H7 (cell line): ENCODE measurements at places on chromosomes 6 and 20.
A peak's percentile ranks its signal among the peaks of the same experiment; 100 is the strongest.

- DNase-seq = no peak
Observed at GRCh38 chr20:50679753-50680104, 11.6 kb downstream of the RIPOR3 start.

DNA sequence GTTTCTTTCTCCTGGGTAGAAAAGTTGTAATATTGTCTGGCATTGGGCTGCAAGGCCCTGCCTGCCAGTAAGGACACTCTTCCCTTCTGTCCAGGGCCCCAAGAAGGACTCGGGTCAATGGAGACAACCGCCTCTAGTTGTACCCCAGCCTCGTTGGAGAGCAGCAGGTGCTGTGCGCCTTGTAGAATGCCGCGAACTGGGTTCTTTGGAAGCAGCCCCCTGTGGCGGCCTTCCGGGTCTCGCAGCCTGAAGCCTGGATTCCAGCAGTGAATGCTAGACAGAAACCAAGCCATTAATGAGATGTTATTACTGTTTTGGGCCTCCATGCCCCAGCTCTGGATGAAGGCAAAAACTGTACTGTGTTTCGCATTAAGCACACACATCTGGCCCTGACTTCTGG, 37.0 kb downstream of the PLCG1 start:
- DNase-seq = peak; percentile 6

GRCh38 chr6:153117986-153118879, 12.8 kb downstream of the RGS17 start:
- DNase-seq = no peak

GRCh38 chr20:22928679-22929078, 106.4 kb upstream of the SSTR4 start:
- DNase-seq = no peak

GRCh38 chr20:53657732-53658131, 64.1 kb upstream of the ZNF217 start:
- peak; percentile 73 for DNase-seq

DNA sequence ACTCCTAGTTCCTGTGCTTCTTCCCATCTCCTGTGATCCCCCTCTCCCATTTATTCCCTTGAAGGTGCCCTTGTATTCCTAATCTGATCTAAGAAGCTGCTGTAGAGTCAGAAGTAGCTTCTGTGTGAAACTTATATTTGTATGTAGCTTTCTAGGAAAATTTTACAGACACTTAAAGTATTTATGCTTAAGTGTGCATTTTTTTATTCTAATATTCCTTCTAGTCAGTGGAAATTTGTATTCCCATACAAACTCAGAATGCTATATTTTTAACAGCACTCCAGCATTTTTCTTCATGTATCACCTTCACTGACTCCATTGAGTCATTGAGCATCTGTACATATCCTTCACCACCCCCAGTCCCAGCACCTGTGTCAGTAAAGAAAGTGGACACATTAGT, 12.7 kb downstream of the ZKSCAN8 start:
- no peak for DNase-seq

DNA sequence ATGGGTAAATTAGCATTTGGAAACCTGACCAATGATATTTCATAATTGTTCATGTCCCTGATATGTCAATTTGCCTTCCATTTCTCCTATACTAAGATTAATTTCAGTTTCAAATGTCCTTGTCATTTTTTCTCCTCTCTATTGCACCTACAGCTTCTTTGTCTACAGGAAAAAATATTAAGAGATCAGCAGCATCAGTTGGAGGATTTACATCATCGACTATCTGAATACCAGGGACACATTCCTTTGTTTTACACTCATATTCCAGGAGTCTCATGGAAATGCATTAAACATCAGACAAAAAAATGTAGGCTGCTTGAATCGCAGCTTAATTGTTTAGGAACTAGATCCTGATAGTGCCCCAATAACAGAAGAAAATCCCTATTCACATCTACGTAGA, 188.2 kb downstream of the PRKN start:
- DNase-seq = no peak

GRCh38 chr6:36976509-36976908, 9.5 kb downstream of the MTCH1 start:
- DNase-seq = no peak

DNA sequence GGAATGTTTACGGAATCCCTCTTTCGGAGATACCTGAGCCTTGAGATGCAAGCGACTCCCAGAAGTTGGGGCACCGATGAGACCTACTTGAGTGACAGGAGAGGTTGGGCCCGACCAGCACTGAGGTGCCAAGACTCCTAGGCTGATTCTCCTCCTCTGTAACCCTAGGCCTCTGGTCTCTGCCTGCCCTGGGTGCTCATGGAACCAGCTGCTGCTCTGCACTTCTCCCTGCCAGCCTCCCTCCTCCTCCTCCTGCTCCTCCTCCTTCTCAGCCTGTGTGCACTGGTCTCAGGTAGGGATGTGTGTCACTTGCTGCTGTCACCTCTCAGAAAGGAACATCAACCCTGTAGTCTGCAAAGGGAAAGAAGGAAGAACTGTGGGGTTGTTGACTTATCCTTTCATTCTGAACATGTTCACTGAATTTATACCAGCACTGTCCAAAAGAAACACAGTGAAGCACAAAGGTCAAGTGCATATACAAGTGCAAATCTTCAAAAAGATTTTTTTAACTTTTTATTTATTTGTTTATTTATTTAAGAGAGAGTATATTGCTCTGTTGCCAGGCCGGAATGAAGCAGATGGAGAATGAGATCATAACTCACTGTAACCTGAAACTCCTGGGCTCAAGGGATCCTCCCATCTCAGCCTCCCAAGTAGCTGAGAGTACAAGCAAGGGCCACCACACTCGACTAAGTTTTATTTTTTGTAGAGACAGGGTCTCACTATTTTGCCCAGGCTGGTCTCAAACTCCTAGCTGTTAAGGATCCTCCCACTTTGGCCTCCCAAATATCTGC, 913 bp downstream of the BTN2A2 start:
- no peak for DNase-seq

DNA sequence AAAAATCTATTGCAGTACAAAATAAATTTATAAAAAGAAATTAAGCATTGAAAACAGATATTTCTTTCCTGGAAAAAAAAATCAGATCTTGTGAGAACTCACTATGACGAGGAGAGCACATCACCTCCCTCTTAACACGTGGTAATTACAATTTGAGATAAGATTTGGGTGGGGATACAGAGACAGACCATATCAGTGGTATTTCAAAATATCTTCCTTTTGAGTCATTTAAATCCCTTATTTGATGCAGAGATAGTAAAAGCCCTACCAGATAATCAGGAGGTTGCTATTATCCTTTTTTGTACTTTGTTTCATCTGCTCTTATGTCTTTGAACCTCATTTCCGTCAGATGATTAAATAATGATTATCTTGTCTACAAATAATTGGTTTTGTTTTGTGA, 800.4 kb downstream of the KIF16B start:
- no peak for DNase-seq

- no peak for DNase-seq
Observed at GRCh38 chr20:408843-409696, 971 bp downstream of the RBCK1 start.

DNA sequence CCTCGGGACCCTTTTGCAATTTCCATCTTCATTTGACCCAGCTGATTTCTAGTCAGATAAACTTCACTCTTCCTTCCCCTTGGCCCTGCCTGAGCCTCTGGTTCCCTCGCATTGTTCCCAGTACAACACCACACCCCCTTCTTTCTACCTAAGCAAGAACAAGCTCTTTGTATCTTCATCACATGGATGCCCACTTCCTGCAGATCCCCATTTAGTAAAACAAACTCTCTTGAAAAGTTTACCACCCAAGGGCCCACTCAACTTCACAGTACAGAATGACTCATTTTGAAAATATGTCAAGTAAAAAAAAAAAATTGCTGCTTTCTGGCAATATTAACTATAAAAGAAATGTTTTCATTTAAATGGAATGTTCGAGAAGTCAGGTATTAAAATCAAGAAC, 5.2 kb downstream of the FAXC start:
- DNase-seq = peak; percentile 33

DNA sequence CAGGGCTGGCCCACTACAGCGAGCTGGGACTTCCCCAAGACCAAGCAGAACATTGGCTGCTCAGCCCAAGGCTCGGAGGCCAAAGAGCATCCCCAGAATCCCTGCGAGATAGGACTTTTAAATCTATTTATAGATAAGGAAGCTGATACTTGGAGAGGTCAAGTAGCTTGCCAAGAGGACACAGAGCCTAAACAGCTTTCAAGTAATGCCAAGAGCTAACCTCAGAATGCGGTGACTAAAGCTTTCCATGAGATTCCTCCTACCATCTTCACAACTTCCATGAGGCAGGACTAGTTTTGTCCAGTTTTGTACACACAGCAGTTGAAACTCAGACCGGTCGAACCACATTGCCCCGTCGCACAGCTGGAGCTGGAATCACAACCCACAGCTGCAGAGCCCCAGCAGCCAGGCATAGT, 168.1 kb upstream of the TOP1 start:
- DNase-seq = no peak

- peak; percentile 93 for DNase-seq
Observed at GRCh38 chr20:45933266-45934045, 1.0 kb upstream of the PCIF1 start.

DNA sequence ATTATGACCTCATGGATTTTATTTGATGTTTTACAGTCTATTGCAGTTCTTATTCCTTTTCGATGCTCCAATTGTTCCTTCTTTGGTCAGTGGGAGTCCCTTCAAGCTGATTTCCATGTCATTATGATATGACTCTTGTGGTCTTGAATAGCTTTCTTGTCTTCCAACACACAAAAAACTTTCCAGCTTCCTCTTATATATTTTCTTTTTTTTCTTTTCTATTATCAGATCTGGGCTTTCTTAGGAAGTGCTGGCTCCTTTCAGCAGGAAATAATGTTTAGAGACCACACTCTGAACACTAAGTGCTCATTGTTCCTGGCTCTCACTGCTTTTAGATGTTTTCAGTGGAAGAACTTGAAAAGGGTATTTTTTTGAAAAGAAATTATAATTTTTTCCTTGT, 3.1 kb upstream of the SLC17A1 start:
- no peak for DNase-seq

- no peak for DNase-seq
Observed at GRCh38 chr6:147268254-147268653, 64.0 kb downstream of the STXBP5 start.

- peak; percentile 65 for DNase-seq
Observed at GRCh38 chr6:133568970-133569889, 319.7 kb upstream of the TCF21 start.

DNA sequence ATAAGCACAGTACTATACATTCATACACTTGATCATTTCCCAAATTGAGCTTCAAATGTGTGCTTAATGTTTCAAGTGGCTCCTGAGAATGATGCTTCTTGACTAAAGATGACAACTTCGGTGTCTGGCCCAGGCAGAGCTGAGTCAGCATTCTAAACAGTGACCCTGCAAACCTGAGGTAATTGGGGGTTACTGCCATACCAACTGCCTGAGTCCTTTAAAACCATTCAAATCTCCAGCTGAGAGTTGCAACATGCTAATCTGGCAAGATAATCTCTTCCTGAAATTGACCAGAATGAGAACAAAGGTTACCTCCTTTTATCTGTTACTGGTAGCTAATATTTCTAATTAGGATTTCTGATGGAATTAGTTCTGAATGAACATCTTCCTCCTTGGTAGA, 8.2 kb downstream of the BACH2 start:
- DNase-seq = no peak

DNA sequence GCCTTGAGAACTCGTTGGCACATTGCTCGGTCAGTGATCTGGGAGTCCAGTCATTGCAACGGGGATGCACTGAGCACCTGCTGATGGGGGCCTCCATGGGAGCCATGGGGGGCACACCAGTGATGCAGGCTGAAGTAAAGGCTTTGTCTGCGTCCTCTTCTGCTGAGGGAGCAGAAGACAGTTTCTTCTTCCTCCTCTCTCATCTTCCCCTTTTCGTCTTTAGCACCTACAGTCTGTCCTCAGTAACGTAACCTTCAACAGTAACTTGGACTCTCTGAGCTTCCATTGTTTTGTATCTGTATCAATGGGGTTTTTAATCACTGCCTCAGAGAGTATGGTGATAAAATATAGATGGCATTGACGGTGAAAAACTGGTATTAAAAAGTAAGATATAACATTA, 240.0 kb downstream of the TMEM242 start:
- DNase-seq = no peak

DNA sequence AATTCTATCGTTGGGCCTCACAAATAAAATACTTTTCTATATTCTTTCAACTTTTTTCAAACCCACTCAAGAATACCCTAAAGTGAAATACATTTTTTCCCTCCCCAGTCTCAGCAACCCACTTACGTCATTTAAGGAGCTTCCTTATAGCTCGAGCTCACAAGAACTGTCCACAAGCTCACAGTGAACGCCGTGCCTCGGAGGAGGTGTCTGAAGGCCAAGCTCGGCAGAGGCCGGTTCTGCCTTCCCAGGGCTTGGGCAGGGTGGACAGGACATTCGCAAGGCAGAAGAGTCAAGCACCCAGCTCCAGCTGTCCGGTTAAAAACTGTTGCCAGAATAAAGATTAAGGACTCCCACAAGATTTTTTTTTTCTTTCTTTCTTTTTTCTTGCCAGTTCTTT, 802.3 kb downstream of the QKI start:
- no peak for DNase-seq

DNA sequence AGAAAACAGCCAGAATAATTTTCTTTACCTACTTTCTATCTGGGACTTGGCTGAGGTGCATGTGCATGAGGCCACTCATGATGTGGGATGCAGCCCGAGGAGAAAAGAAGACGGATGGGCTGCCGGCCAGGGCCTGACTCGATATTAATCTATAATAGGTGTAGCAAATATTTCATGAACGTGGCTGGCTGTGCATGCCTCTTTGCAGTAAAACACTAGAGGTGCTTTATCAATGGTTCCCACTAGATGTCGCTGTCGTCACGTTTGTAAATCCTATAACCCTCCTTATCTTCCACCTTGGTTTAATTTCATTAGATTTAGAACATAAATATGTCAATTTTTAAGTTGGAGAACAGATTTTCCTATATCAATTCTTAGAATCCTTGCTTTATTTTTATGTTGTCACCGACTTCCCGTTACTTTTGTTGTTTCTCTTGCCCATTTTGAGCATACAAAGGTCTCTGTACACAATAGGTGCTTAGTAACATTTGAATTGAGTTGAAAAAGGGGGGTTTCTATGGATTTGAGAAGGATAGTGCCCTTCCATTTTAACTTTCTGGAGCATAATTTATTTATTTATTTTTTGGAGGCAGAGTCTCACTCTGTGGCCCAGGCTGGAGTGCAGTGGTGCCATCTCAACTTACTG, 19.6 kb upstream of the FERMT1 start:
- peak; percentile 74 for DNase-seq

DNA sequence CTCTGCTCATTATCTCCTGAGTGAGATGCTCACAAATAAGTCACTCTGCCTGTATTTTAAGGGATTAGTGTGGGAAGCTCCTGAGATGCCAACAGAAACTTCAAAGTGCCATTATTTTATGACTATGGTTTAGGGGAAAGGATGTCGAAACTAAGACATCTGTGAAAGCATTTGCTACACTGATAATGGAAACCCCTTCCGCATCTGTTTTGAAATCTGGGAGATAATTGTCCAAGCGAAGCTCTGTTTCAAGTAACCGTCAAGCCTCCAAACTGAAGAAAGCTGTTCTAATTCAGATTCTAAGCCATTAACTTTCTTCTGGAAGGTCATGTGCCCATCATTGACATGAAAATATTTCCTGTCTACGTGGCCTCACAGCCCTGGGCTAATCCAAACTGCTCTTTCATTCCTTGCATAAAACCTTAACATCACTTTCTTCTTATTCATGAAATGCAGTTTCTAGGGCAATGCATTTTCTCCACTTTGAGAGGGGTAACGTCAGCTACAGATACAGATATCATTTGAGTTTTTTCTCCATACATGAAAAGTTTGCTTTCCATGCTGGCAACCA, 932.0 kb downstream of the C6orf118 start:
- DNase-seq = no peak

- peak; percentile 5 for DNase-seq
Observed at GRCh38 chr20:12358006-12358654, 440.4 kb downstream of the BTBD3 start.
